Cerebellum (tissue), 4 donors: ENCODE measurements at places on chromosomes 5 and 9. TPM values are rescaled to one million over a fixed set of nuclear protein-coding genes. Genes with fewer than 3 reads are reported as not detected.

GRCh38 chr5:134370311-134370870, 978 bp upstream of the UBE2B start:
- DNase-seq = no peak

GRCh38 chr5:33890131-33891032, 1.4 kb downstream of the ADAMTS12 start:
- no peak for DNase-seq

DNA sequence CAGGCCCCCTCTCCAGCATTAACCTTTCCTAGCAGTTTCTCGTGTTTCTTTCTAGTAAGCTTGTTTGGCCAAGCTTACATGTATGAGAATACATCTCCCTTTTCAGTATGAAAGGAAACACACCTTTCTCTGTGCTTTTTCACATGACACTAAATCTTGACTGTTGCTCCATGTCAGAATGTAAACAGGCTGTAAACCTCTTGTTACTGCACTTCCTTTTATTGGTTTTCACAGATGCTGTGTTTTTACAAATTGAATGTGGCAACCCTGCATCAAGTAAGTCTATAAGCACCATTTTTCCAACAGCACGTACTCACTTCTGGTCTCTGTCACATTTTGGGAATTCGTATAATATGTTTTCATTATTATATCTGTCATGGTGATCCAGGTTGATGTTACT, 2.2 kb upstream of the CANX start:
- DNase-seq = no peak

The EIF4E1B gene
- total RNA-seq = 0.27 TPM

The CIZ1 gene
- 30.8 TPM for total RNA-seq

The INSL6 gene
- not detected for total RNA-seq
